ENCODE measurements at places on chromosomes 16 and 17.
A peak's percentile ranks its signal among the peaks of the same experiment; 100 is the strongest.

DNA sequence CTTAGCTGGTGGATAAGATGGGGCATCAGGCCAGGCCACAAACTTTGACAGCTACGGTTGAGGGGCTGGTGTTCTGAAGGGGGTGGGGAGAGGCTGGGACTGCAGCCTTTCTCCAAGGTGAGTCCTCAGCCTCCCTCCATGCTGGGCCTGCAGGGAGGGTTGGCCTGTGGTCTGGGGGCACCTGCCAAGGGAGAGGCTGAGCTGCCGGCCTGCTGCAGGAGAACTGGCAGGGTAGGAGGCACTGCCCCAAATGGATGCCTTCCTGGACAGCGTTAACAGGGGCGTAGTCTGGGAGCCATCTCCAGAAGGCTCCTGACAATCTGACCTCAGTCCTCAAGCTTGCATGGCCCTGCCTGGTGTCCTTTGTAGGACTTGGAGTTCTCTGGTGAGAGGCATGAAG lies 5.1 kb downstream of the ELMO3 start:
- DNase-seq, result no peak

- DNase-seq, result no peak
These were observed 2.0 kb downstream of the LUC7L3 start for GRCh38 chr17:50721194-50722010.

GRCh38 chr17:64335486-64335885 lies 55.2 kb downstream of the PECAM1 start:
- DNase-seq, result no peak

DNA sequence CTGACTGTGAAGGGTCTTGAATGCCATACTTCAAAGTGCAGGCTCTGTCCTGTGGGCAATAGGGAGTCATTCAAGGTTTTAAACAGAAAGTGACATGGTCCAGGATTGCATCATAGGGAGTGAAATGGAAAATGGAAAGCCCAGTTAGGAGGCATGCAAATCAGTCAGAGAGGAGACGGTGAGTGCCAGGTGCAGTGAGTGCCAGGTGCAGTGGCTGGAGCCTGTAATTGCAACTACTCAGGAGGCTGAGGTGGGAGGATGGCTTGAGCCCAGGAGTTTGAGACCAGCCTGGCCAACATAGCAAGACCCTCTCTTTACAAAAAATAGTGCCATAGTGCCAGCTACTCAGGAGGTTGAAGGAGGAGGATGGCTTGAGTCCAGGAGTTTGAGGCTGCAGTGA lies 35.2 kb upstream of the SIAH1 start:
- no peak for DNase-seq

GRCh38 chr17:19284005-19284959 lies 47.1 kb downstream of the EPN2 start:
- DNase-seq, result peak; percentile 14

GRCh38 chr17:76702941-76703637 lies 7.7 kb downstream of the MXRA7 start:
- no peak for DNase-seq

DNA sequence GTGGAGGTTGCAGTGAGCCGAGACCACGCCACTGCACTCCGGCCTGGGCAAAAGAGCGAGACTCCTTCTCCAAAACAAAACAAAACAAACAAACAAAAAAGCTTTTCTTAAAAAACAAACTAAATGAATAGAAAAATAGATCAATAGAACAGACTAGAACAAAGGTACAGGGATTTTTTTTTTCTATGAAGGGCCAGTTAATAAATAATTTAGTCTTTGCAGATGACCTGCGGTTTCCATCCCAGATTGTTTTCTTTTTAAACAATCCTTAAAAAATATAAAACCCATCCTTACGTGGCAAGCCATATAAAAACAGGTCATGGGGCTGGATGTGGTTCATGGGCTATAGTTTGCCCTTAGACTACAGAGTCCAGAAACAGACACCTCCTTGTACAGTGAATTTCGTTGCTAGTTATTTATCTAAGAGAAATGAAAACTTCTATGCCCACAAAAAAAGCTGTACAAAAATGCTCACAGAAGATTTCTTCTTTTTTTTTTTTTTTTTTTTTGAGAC lies 45.4 kb downstream of the CREBBP start:
- DNase-seq, result no peak

DNA sequence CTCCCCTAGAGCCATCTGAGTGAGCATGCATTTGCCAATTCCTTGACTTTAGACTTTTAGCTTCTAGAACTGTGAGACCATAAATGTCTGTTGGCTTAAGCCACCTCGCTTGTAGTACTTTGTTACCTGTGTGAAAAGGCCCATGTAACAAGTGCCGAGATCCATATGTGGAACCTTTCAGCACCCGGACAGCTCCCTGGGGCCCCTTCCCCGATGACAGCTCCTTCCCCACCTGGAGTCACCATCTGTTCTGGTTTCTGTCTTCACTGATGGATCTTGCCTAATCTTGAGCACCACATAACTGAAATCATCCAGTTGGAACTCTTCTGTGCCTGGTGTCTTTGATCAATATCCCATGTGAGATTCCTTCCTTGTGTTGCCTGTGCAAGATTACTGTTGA lies 78.9 kb upstream of the EEF2KMT start:
- DNase-seq, result no peak

GRCh38 chr16:879461-879861 lies 78.9 kb upstream of the GNG13 start:
- DNase-seq, result no peak

- DNase-seq, result no peak
These were observed 232.7 kb downstream of the MRTFB start for GRCh38 chr16:14303639-14304394.

- no peak for DNase-seq
These were observed 15.8 kb downstream of the MED13 start for GRCh38 chr17:62049299-62049698.

DNA sequence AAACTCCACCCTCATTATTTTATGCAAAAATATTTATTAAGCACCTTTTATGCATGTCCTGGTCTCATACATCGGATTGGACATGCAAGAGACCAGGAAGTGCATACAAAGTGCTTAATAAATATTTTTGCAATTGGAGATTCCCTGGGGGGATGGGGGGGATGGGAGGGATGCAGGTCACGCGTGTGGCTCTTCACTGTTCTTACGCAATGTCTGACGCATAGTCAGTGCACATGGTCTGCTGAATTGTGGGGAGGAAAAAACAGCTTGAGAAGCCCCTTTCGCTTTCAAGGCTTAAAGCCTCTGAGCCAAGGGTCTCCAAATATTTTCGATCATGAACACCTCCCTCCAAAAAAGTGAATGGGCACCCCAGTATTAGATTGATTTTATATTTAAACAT lies 96.7 kb upstream of the XYLT1 start:
- no peak for DNase-seq

DNA sequence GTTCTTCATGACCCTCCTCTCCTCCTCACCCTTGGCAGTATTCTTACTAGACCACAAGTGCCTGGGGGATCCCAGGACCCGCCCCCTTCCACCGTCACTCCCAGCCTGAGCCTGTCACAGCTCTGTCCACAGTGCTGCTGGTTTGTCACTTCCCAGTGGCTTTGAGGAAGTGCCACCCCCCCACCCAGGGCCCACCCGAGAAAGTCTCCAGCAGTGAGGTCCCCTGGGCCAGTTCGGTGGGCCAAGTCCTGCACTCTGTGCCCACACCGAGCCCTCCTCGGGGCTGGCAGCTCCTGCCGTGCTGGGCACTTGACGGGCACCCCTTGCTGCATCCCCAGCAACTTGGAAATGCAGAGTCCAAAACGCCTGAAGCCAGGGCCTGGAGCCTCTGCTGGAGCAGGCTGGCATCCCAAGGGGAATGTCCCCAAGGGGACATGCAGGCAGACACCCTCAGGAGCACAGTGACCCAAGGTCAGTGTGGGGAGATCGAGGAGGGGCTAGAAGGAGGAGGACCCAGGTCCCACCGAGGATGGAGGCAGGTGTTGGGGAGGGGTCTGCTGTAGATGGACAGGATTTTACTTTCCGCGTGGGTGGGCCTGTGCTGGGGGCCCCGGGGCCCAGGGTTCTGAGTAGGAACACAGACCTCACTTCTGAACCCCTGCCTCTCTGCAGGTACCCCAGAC lies 15.5 kb downstream of the MMP15 start:
- no peak for DNase-seq

GRCh38 chr17:83103943-83104311 lies 24.5 kb downstream of the METRNL start:
- no peak for DNase-seq

DNA sequence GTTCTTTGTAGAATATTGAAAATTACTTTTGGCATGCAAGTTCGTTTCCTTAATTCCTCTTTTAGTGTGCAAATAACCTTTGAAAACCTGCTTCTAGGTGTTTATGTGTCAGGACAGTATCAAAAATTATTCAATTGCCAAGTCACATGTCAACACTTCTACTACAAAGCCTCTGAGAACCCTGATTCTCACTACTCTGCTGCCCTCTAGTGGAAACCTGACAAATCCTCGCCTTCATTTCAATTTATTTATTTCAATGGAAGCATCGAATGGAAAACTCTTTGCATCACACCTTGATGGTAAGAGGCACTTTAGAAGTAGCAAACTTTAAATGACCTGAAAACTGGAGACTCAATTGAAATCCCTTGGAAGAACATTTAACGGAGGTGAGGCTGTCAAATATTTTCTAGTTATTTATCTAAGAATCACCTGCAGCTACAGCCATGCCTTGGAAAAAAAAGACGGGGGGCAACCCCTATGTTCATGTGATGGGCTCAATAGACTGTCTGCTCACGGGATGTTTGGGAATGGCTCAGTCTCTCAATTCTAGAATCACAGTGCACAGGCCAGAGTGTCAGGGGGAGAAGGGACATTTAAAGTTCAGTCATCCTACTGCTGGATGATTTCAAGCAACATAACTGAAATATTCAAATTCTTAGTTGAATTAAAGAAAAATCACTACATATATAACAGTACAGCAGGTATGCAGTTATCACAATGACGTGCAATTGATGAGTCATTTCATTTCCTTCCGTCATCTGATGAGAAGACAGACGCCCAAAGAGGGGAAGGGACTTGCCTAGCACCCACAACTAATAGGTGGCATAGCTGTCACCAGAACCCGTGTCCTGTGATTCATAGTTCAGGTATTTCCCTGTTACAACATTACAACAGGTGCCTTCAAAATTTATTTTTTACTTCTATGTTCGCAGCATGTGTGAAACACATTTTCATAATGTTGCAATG lies 563.9 kb downstream of the TOX3 start:
- peak; percentile 14 for DNase-seq

DNA sequence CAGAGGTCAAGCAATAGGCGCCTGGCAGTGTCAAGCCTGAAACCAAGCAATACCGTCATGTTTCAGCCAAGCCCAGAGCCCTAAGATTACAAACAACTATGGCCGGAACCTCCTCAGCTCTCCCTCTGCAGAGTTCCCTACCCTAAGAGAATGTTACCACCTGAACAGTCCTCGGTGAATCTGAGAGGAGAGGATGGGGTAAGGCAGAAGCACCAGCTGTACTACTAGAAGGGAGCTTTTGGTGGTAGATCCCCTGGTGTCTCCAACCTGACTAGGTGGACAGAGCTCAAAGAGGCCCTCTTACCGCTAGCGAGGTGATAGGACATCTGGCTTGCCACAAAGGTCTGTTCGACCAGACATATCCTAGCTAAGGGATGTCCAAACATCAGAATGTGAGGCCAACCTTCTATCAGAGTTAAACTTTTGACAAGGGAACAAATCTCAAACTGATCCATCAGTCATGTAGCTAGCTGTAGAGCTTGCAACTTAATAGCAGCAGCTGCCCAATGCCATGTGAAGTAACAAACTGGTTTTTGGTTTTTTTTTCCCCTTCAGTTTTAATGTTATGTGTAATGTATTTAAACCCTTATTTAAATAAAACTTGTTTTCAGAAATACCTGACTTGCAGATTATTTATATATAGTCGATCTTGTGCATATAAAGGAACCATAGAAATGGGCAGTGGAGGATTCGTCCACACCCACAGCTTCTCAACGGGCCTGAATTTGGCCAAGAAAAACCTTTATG lies 2.5 kb downstream of the EIF1 start:
- DNase-seq, result peak; percentile 48

DNA sequence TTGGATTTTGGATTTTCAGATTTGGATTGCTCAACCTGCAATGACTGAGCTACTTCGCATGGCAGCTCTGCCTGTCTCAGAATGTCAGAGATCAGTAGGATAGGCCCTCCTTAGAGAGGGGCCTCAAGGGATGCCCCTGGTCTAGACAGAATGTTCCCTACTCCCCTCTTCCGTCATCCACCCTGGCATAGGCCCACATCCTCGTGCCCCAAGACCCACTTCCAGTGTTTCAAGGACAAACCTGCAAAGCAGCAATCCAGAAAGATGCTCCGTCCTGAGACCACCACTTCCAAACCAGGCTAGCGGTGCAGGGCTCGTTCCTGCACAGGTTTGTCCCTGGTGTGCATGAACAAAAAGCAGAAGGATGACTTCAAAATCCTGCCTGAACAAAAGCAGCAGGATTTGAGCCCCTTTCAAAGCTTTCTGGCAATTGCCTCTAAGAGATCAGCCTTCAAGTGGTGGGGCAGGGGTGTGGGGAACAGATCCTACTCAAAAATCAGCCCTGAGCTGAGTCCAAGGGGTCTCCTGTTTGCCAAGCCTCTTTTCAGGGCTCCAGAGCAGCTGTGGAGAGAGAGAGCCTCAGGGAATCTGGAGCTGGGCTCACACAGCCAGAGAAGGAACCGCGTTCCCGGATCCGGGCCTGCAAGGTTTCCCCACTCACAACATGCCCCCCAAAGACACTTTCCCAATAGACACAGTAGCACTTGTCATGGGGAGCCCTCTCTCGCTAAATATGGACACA lies 121.1 kb downstream of the SOCS1 start:
- no peak for DNase-seq

DNA sequence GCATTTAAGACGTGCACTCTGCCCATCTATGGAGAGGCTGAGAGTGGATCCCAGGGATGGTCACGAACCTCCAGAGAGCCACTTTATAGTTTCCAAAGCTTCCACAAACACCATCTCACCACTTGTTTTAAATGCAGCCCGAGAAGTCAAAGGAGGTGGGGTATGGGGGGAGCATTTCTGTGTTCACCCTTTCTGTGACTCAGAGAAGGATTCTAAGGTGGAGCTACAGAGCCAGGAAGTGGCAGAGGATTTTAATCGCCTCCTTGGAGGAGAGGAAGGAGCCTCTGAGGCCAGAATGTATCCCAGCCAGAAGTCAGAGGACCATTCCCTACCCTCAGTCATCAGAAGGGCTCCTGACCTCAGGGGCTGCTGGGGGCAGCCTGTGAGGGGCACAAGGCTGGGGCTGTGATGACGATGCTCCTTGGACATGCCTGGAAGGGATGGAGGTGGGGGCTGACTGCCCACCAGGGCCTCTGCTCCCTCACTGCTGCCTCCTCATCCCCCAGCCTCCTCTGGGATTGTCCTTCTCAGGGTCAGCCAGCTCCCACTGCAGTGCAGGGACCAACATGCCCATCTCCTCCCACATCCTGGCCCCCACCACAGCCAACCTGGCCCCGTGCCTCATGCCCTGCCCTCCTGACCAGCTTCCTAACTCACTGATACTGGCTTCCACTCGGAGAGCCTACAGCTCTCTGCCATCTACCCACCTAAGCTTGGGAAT lies 2.8 kb downstream of the XYLT2 start:
- DNase-seq, result no peak

Measured in CD4-positive, alpha-beta T cell treated with Interferon alpha-2 for 1 hour (primary cell).